SK-N-MC (cell line): ENCODE measurements at places on chromosomes 6 and 20.

- no peak for DNase-seq
Measured at GRCh38 chr6:168828035-168828434, 387.1 kb downstream of the SMOC2 start.

- no peak for DNase-seq
Measured at GRCh38 chr6:24858177-24858653, 59.5 kb upstream of the ARMH2 start.

GRCh38 chr6:137850816-137851602 is 16.1 kb upstream of the TNFAIP3 start:
- DNase-seq, result no peak

DNA sequence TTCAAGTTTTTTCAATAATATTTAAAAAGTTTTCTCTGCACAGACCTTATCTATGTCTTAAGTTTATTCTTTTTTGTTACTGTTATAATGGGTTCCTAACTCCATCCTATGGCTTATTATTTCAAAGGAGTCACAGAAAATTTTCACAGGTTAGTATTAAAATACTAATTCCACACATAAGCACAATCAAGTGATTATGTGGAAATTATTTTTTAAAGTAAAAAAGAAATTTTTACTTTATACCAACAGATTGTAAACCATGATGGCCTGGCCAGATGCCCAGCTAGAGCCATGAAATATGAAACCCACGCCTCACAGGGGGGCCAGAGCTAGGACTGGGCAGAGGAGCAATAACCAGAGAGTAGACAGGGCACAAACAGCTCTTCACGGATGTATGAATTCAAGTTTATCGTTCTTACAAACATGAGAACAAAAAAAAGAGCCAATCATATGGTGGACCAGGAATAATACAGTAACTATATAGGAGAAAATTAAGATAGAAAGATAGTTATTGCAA is 34.0 kb downstream of the NUDT3 start:
- no peak for DNase-seq

- DNase-seq, result no peak
Measured at GRCh38 chr6:139846538-139847456, 472.3 kb upstream of the CITED2 start.

DNA sequence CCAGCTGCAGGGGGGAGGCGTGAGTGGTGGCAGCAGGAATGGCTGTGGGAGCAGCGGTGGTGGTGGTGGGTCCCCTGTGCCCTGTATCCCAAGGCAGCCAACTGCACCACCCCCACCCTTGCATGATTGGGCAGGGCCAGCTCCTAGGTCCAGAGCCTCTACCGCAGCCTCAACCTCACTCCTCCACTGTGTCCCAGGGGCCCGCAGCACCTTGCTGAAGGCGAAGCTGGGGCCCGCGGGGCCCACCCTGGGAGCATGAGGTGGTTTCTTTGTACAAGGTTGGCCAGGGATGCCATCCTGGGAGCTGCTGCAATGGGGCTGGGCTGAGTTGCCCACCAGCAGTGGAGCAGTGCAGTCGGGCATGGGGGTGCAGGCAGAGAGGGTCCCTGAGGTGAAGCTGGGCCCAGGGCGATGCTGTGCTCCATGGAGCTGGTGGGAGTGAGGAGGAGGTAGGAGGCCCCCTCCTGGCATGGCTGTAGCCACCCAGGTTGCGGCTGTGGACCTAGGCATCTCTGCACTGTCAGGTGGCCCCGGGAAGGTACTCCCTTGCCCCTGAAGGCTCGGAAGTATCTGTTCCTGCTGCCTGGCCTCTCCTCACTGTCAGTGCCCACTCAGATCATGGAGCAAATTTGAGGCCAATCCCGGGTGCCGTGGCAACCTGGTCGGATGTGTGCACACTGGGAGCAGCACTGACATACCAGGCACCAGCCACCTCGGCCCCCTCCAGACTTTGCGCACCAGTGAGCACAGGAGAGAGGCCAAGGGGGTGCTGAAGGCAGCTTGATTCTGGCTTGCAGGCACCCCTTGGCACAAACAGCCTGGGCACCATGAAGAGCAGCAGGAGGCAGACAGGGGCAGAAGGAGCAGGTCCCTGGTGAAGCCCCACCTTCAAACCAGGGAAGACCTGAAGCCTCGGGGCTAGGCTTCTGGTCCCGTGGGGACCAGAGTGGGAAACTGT is 60.2 kb upstream of the L3MBTL3 start:
- DNase-seq, result no peak

- no peak for DNase-seq
Measured at GRCh38 chr6:133951881-133952814, 876 bp upstream of the TBPL1 start.

- DNase-seq, result no peak
Measured at GRCh38 chr20:58001381-58001780, 227.1 kb downstream of the ANKRD60 start.
